ENCODE measurements at places on chromosomes 1 and 21. TPM values are rescaled to one million over a fixed set of nuclear protein-coding genes. Genes with fewer than 3 reads are reported as not detected.
A peak's percentile ranks its signal among the peaks of the same experiment; 100 is the strongest.

DNA sequence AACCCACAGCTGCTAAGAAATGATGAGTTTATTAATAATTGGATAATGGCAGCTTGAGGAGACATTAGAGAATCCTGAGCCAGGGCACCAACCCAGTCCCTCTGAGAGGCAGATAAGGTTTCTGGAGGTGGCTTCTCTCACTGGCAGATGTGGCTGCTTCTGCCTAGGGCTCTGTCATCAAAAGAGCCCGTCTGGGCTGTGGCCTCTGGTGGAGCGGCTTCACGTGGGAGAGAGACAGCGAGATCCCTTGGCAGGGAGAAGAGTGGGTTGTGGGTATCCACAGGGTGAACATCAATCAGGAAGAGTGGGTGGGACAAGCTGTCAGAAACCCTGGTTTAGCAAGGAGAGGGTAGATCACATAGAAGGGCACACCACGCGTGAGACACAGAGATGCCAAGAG is 30.0 kb downstream of the VWA5B1 start:
- DNase-seq = no peak

DNA sequence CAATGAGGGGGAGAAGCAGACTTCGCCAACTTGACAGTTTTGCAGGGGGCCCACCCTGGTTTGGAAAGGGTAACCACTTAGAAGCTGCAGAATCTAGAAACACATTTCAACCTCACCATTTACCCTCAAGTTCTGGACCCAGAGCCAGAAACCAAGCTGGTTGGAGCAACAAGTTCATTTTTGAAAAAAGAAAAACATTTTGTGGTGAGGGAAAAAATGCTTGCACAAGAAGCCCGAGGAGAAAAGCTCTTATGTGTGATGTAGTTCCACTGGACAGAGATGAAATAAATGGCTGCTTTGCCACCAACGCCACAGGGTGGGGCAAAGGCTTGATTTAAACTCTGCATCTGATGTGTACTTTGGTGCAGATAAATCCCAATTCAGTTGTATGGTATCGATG is 10.6 kb upstream of the NGF start:
- DNase-seq = no peak

DNA sequence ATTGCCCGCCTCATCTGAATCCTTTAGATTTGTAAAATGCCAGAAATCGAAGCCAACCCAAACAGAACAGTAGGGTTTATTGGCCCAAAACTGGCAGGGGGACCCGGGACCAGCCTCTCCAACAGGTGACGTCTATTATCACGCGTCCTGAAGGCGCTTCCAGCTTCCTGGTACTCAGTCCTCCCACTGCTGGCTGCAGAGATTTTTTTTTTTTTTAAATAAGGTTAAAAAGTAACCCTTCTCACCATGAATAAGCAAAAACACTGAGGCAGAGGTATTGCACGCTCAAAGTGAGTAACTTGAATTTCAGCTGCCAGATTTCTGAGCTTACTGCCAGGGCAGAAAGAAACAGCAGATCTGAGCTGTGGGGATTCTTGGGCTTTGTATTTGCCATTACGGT is 54.4 kb upstream of the GCLM start:
- DNase-seq = no peak

DNA sequence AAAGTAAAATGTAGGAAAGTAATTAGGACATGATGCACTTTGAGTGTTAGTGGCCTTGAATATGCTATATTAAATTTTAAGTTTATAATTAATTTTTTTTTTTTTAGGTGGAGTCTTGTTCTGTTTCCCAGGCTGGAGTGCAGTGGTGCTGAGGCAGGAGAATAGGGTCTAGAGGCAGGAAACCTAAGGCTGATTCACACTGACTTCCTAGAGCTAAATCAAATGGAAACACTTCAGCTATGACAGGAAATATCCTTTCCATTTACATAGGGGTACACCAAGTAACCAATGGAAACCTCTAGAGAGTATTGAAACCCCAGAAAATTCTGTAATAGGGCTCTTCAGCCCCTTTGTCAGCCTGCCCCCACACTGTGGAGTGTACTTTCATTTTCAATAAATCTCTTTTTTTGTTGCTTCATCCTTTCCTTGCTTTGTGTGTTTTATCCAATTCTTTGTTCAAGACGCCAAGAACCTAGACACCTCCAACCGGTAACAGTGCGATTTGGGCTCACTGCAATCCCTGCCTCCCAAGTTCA is 17.9 kb upstream of the THRAP3 start:
- no peak for DNase-seq

- DNase-seq = no peak
Observed at GRCh38 chr21:26408511-26408910, 164.6 kb downstream of the CYYR1 start.

The PDIK1L gene
- total RNA-seq = 16.5 TPM

DNA sequence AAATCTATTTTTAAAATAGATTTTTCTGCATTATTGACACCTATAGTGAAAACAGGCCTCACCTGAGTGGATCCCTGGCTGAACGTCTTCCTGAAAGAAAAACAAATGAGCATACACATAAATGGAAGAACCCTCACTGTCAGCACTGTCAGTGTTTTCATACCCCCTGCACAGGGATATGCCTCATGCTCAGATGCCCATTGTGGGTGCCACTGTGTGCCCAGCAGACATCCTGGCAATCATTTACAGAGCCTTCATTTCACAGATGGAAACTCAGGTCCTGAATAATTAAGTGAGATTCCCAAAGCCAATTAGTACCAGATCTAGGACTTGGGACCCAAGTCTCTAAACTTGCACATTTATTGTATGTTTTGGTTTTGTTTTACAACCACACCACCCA is 19.9 kb downstream of the FCRL1 start:
- no peak for DNase-seq

- DNase-seq = no peak
Observed at GRCh38 chr1:212030936-212031528, 4.3 kb downstream of the INTS7 start.

GRCh38 chr1:235473806-235474205 is 30.4 kb downstream of the B3GALNT2 start:
- DNase-seq = no peak

The UMODL1 gene
- 0.22 TPM for total RNA-seq

The INTS3 gene
- total RNA-seq = 53.2 TPM

The GPR25 gene
- total RNA-seq = not detected

GRCh38 chr1:15128520-15129313 is 24.8 kb upstream of the TMEM51 start:
- DNase-seq = peak; percentile 75

- no peak for DNase-seq
Observed at GRCh38 chr1:211816586-211816985, 14.0 kb downstream of the LPGAT1 start.

The FAAH gene
- 7.5 TPM for total RNA-seq

DNA sequence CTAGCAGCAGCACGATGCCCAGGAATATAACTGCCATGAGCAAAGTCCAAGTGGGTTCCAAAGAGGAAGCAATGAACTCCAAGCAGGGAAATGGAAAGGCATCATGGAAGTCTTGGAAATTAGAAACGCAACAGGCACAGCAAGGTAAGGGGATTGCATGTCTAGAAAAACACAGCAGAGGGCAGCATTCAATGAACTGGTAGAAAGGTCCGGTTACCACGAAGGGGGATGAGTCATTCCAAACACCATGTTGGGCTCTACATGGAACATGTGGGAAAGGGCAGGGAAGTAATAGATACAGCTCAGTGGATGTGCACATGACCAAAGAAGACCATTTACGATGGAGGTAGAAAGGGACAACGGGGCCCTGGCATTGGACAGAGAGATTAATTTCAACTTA is 36.4 kb downstream of the RXRG start:
- no peak for DNase-seq

GRCh38 chr1:173445164-173445563 is 32.0 kb upstream of the PRDX6 start:
- no peak for DNase-seq

- no peak for DNase-seq
Observed at GRCh38 chr1:45518910-45519309, 2.8 kb downstream of the PRDX1 start.

DNA sequence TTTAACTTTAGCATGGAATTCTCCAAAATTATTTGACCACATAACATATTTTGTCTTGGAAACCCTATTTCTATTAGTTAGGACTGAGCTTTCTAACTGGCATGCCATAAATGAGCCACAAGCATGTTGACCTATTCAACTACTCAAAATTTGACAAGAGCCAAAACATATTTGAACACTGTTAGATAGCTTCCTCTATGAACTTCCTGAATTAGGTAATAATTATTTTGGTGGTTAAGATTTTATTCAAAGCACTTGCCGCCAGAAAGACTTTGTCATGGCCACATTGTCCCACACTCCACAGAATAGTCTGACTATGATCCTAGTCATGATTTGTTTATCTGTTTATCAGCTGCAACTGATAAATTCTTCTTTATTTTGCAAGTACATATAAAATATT is 23.1 kb upstream of the CTPS1 start:
- no peak for DNase-seq

GRCh38 chr1:53446051-53446450 is 13.1 kb upstream of the DMRTB1 start:
- no peak for DNase-seq

DNA sequence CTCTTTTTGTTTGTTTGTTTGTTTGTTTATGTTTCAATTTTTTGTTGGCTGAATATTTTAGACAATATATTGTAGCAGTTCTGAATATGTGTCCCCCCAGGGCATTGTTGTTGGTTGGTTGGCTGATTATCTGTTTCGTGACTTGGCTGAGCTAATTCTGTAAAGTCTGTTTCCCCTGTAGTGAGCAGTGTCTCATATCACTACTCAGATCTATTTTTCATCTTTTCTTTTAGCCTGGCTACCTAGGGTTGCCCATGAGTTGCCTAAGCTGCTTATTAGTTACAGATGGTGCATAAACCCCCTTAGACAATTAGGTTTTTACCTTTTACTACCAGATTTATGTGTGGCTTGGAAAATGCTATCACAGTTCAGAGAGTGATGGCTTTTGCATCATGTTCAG is 32.3 kb downstream of the CFAP57 start:
- DNase-seq = no peak

GRCh38 chr1:180762796-180763195 is 131.0 kb downstream of the XPR1 start:
- DNase-seq = no peak

The RHBDL2 gene
- not detected for total RNA-seq

The KRTAP10-8 gene
- total RNA-seq = not detected

GRCh38 chr1:111192658-111193519 is 7.6 kb downstream of the DENND2D start:
- DNase-seq = no peak

The CLIC6 gene
- total RNA-seq = 4.1 TPM

GRCh38 chr1:227572752-227573151 is 9.4 kb downstream of the ZNF678 start:
- no peak for DNase-seq

The NOTCH2NLA gene
- total RNA-seq = 41.1 TPM

DNA sequence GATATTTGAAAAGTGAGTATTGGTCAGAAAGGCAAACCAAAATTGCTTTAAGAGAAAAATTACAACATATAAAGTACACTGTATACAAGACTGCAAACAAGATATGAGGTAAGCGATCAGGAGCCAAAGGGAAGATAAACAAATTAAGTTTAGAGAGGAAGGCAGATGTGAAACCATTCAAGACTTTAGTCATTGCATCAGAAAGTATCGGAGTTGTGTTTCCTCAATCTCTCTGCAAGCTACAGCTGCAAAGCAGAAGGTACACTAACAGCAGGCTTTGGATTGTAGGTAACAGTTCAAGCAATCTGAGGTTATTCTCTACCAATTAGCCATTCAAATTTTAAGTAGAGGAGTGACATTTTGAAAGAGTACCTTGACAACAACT is 21.3 kb upstream of the TLCD4 start:
- no peak for DNase-seq

GRCh38 chr1:212466898-212467650 is 34.4 kb downstream of the NENF start:
- DNase-seq = no peak

GRCh38 chr21:44429894-44430293 is 25.4 kb upstream of the LRRC3 start:
- no peak for DNase-seq

Data from ovary (tissue), 10 donors.